GM13976 (cell line): ENCODE measurements at places on chromosomes 1 and 21.

GRCh38 chr1:34871443-34872132 lies 12.0 kb upstream of the SMIM12 start:
- no peak for DNase-seq

GRCh38 chr1:88961081-88961480 lies 31.3 kb downstream of the KYAT3 start:
- DNase-seq: no peak

GRCh38 chr21:34700605-34701004 lies 31.8 kb downstream of the CLIC6 start:
- no peak for DNase-seq

DNA sequence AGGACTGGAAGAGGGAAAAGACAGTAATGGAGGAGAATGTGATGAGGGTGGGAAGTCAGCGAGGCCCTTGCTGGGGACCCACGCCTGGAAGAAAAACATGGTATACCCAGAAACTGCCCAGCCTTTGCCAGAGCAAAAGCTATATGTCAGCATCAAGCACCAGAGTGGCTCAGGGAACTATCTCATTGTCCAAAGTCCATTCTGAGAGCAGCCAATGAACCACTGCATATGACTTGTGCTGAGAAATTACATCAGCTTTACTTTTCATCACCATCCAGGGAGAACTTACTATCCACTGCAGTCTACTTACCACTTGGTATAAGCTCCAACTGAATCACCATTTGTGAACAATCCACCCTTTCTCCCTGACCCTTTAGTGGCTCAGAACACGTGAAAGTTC lies 148.1 kb downstream of the TTLL7 start:
- DNase-seq: no peak

- no peak for DNase-seq
These were observed 4.0 kb downstream of the SLAMF8 start for GRCh38 chr1:159830722-159831121.

- no peak for DNase-seq
These were observed 6.6 kb downstream of the KRTAP10-8 start for GRCh38 chr21:44618504-44618903.

DNA sequence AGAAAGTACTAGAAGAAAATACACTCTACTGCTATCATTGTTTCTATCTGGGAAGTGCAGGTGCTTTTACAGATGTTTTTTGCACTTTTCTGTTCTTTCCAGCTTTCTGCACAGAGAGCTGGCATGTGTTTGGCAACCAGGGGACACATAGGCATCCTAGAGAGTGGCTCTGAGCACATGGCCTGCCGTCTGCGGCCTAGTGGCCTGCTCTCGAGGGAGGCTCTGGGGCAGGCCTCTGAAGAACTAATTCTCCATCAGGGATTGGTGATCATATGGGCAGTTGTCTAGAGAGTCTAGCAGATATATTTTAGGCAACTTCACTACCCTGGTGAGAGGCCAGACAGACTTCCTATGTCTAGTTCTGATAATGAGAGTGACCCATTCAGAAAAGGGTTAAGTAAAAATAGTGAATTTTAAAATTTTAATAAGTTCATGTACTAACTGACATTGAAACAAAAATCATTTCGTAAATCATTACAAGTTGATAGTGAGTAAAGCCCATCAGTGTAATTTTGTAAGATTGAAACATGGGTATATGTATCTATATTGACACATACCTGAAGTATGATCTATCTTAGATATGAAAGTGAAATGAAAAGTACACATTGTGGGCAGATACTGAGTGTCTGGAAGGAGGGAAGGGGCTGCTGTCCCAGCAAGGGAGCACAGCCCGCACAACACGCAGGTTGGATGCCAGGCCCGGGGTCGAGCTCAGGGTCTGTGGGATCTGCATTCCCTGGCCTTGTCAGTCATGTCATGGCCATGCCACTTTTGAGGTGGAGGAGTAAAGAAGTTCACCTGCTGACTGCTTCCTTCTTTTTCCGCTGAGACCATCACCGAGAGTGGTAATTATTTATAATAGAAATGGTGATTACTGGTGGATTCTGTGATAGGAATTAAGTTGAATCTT lies 79.8 kb downstream of the PCBP3 start:
- DNase-seq: peak; percentile 36
